ENCODE measurements at places on chromosomes 13 and 19.

GRCh38 chr19:13121551-13122274 lies 3.6 kb downstream of the NACC1 start:
- no peak for DNase-seq

DNA sequence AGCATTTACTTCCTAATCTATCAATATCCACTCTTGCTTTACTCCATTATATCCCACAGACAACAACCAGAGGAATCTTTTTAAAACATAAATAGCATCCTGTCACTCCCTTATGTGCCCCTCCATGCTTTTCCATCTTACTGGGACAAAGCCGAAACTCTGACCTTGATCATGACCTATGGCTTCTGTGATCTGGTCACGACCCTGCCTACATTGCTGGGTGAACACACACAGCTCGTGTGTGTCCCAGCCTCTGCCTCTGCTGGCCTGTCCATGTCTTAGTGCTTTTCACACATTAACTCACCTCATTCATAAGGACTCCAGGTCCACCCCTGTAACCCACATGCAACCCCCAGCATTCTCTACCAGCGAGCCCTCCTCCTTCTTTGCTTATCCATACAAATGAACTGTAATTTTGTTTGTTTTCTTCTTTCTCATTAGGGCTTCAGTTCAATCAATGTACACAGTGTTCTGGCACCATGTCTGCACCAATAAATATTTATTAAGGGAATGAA lies 95.9 kb upstream of the RAP2A start:
- DNase-seq, result no peak

DNA sequence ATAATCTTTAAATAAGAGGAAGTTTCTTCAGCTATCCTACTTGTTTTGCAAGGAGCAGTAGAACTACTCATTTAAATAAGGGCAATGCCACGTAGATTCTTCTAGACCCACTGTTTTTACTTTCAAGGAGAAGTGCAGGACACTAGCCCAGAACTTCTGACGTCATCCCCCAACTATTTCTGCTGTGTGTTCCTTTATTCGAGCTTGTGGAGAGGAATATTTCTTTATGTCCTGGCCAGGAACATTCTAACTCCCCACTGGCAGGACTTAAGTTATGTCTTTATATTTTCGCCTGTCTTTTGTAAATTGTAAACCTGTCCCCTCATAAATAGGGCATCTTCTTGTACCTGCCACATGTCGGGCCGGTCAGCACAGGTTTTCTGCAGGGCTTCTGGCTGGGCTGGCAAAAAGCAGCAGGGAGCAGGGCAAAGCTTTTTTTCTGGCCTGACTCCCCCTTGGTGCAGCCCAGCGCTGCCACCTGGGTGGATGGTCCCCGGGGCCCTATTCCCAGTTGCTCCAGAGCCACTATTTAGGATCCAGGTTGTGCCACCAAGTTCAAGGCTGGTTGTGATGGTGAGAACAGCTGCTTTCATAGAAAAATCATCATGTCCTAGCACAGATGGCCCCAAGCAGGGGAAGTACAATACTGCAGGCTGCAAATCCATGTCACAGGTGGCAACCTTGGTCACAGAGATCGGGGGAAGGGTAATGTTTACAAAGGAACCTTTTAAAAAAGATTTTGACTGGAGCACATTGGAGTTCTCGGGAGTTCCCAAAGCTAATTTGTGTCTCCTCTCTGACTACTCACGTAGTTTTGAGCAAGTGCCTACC lies 1.8 kb downstream of the MBNL2 start:
- peak; percentile 95 for DNase-seq

DNA sequence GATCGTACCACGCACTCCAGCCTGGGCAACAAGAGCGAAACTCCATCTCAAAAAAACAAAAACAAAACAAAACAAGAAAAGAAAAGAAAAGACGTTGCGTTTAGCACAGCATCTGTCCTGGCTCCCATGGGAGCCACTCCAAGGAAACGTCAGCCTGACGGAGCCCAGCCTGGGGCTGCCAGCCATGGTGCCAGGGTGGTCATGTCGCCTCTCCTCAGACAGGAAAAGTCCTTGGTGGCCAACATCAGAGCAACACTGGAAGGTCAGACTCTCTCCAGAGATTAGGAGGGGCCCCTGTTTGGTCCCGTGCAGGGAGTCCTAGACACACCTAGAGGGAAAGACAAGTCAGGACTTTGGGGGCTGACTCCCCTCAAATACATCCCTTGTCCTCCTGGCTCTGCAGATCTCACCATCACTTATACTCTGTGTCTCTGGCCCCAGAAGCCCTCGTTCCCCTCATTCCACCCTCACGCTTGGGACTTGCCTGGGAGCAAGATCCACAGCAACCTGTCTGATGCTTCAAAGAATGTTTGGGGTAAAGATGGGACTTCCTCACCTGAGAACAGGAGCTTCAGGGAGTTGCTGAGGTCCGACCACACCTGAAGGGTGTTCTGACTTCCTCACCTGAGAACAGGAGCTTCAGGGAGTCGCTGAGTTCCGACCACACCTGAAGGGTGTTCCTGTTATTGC lies 9.3 kb downstream of the LILRA4 start:
- DNase-seq, result no peak

DNA sequence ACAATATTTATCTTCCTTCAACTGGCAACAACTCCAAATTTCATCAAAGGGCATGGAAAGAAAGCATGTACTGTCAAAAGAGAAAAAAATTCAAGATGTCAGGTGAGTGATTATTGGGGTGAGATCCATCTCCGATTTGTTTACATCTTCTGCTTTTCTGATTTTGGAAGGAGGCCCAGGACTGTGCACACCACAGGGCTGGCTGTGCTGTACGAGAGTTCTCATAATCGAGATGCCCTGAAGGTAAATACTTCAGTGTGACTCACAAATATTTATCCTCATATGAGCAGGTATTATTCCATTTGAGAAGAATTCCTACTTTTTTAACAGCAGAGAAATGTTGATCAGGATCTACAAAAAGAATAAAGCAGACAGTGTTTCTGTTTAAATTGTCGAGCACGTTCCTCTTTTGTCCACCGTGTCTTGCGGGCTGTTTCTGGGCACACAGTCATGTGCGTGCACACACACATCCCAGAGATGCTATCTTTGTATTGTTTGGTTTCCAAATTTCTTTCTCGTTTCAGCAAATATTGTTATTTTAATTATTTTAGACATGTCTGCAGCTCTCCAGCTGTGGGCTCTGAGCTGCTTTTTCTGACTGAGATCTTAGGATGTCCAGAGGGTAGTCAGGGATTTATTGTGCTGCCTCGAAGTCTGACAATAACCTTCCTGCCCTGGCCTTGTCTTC lies 103.8 kb downstream of the KL start:
- peak; percentile 87 for DNase-seq

GRCh38 chr13:29500386-29500785 lies 95.1 kb downstream of the SLC7A1 start:
- no peak for DNase-seq

- DNase-seq, result peak; percentile 32
Measured at GRCh38 chr13:113774177-113775107, 15.4 kb downstream of the TMEM255B start.

GRCh38 chr19:41695745-41696144 lies 7.7 kb upstream of the CEACAM7 start:
- DNase-seq, result no peak

DNA sequence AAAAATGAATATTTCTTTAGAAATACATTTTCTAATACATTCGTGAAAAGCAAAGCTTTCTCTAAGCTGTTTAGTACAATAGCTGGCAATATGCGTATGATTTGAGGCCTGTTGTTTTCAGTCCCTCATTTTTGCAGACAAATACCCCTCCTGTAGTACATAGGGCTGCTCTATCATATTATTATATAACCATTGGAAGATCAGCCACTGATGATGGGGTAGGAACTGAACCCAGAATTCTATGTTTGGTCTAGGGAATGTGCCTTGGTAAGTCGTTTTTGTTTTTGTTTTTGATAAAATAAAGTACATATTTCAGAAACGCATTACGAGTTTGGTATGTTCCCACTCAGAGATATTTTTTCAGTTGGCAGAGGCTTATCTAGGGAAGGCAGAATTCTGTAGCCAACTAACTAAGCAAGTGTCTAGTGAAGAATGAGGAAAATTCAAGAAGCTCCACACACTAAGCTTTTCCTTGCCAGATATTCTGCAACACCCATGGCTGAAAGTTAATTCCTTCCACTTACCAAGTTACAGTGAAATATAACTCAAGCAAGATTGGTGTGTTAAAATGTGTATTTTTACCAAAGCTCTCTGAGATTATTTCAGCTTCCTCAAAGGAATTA lies 656.9 kb upstream of the MIR17HG start:
- no peak for DNase-seq

GRCh38 chr19:41565379-41565720 lies 10.6 kb upstream of the CEACAM21 start:
- no peak for DNase-seq

GRCh38 chr19:51398096-51398704 lies 7.8 kb upstream of the C19orf84 start:
- peak; percentile 31 for DNase-seq

DNA sequence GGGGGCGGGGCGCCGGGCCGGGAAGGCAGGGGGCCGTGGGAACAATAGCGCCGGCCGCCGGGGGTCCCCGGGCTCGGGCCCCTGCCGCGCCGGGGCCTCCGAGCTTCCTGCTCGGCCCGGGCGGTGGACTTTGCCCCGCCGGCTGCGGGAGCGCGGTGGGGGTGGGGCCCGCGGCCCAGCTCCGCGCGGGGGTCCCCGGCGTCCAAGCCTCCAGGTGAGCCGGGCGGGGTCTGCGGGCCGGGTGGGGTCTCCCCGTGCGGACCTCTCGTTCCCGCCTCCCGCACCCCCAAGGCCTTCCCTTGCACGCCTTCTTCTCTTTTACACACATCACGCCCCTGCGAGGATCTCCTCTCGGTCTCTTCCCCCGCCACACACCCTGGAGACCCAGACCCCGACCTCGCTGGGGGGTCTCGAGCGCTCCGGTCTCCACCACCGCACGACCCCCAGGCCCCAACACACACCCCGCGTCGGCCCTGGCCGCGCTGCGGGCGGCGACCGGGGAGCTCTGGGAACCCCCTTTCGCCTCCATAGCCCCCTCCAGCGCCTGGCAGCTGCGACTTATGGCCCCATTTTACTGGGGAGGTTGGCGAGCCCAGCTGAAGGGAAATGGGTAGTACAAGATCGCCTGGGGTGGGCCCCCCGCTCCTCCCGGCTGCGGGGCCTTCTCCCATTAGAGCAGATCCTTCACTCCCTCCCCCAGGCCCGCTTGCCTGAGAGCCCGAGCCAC lies 711 bp downstream of the CAMSAP3 start:
- DNase-seq, result no peak

- no peak for DNase-seq
Measured at GRCh38 chr13:42394361-42394708, 122.4 kb downstream of the AKAP11 start.

DNA sequence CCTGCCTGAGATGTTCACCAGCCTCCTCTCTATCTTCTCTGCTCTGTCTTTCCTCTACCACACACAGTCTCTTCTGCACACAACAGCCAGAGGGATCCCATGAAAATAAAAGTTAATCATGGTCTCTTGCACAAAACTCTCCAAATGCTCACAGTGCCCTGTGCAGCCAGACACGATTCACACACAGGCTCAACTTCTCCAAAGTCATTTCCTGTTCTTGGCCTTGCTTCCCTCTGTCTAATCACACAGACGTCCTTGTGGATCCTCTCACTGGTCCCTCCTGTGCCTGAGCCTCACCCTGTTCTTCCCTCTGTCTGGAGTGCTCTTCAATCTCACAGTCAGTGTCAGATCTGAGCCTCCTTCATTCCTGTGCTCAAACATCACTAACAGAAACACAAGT lies 7.8 kb downstream of the SIGLEC12 start:
- no peak for DNase-seq

GRCh38 chr19:12163826-12164225 lies 930 bp downstream of the ZNF136 start:
- DNase-seq, result peak; percentile 26

DNA sequence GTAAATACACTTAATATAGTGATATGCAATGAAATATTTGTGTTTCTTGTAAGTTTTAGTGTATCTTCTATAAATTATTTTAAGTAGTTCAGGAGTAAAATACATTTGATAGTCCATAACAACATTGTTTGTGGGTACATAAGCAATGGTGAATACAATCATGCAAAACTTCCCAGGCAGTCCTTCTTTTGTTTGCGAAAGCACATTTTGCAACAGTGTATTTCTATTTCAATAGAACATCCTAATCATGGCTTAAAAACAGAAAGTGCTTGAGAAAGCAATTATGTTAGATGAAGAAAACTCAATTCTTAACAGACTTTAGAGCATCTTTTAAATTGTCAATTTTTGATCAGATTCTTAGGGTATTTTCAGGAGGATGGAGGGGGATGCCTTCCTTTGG lies 155.6 kb downstream of the POSTN start:
- DNase-seq, result no peak

GRCh38 chr13:88622362-88622973 lies 951.3 kb downstream of the SLITRK5 start:
- DNase-seq, result no peak

DNA sequence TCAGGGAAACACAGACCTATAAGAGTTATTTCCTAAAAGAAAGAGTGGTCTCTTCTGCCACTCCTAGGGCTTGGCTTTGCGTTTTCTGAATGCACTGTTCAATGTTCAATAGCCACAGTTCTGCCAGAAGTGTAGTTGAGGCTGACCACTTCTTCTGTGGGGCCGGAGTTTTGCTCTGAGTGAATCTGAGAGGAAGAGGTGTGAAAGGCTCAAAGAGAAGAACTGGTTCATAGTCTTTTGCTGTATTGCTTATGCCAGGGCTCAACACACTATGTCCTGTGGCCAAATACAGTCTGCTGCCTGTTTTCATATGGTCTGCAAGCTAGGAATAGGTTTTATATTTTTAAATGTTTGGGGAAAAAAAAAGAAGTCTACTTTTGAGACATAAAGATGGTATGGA lies 128.2 kb downstream of the STOML3 start:
- no peak for DNase-seq

- DNase-seq, result no peak
Measured at GRCh38 chr19:18450021-18450930, 12.3 kb upstream of the ISYNA1 start.

- peak; percentile 7 for DNase-seq
Measured at GRCh38 chr13:79874396-79875360, 393.7 kb downstream of the NDFIP2 start.

DNA sequence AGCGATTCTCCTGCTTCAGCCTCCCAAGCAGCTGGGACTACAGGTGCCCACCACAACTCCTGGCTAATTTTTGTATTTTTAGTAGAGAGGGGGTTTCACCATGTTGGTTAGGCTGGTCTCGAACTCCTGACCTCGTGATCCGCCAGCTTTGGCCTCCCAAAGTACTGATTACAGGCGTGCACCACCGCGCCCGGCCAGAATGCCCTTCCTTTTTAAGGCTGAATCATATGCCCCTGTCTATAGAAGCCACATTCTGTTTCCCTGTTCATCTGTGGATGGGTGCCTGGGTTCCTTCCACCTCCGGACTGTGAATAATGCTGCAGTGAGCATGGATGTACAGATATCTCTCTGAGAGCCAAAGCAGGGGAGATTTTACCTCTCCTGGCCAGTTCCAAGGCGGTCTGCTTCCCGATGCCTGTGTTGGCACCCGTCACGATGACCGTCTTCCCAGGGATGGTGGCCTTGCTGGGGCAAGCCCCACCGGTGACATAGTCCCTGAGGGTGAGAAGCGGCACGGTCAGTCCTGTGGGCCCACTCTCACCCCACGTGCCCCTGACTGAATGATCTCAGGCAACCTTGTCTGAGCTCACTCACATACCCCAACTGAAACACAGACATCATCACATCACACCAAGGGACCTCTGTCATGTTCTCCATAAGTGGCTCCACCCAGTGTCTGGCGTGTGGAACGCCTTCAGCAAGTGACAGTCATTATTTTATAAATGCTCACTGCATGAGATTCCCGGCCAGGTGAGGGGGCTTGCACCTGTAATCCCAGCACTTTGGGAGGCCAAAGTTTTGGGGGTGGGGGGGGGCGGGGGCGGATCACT lies 4.0 kb downstream of the RDH13 start:
- no peak for DNase-seq

GRCh38 chr13:93361703-93362102 lies 135.1 kb downstream of the GPC6 start:
- DNase-seq, result no peak

Measured in EL (cell line).